ENCODE measurements at places on chromosomes 7 and 10.

- no peak for DNase-seq
Measured at GRCh38 chr7:156015237-156016020, 203.2 kb upstream of the SHH start.

GRCh38 chr7:40298421-40298820, 163.6 kb downstream of the SUGCT start:
- no peak for DNase-seq

DNA sequence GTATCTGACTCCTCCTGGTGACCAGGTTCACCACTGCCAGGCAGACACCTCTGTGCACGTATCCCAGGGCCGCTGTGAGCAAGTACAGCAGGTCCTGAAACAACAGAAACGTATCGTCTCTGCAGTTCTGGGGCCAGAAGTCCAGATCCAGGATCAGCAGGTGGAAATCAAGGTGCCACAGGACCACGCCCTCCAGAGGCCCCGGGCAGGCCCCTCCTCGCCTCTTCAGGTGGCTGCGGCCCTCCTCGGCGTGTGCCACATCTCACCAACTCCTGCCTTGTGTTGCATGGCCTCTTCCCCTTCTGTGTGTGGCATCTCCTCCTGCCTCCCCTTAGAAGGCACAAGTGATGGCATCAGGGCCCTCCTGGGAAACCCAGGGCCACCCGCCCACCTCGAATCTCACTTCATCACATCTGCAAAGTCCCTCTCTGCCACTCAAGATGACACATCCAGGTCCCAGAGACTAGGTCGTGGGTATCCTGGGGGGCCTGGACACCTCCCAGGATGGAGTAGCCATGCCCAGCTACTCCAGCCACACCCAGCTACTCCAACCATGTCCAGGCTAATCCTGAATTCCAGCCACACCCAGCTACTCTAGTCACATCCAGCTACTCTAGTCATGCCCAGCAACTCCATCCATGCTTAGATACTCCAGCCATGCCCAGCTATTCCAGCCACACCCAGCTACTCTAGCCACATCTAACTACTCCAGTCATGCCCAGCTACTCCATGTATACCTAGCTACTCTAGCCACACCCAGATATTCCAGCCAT, 52.6 kb upstream of the DNAAF5 start:
- no peak for DNase-seq

- no peak for DNase-seq
Measured at GRCh38 chr10:60098677-60099601, 192.6 kb upstream of the CCDC6 start.

- DNase-seq = no peak
Measured at GRCh38 chr7:68904630-68905029, 693.6 kb upstream of the AUTS2 start.

DNA sequence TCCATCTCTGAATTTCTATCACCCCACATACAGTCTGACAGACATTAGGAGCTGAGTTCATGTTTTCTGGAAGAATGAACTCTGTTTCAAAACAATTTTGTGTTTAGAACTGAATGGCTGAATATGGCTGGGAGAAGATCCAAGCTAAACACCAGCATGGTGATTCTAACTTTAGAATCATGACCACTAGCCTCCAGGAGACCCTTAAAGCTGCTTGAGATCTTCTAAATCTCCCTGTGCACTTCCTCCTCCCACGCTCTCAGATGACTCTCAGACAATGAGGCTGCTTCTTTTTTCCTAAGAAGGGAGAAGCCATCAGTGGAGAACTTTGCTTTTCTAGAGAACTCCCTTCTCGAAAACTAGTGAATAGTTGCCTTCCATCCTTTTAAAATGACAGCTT, 711.2 kb downstream of the GRID1 start:
- no peak for DNase-seq

DNA sequence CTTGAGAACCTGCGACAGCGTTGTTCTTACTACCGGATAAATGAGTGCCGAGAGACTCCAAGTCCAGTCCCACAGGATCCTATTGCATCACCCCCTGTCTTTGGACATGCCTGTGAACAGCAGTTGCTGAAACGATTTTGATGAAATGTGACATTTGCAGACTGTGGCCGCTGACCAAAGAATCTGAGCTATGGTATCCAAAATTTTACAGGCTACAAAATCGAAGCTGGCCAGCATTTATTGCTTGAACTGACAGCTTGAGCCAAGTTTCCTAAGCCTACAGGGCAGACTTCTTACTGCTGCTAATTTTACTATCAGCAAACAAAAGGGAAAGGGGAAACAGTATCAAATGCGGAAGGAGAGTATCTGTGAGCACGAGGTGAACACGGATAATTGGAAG, 12.1 kb upstream of the NPVF start:
- DNase-seq = no peak

GRCh38 chr7:112782498-112782897, 7.7 kb downstream of the TMEM168 start:
- DNase-seq = peak; percentile 39

DNA sequence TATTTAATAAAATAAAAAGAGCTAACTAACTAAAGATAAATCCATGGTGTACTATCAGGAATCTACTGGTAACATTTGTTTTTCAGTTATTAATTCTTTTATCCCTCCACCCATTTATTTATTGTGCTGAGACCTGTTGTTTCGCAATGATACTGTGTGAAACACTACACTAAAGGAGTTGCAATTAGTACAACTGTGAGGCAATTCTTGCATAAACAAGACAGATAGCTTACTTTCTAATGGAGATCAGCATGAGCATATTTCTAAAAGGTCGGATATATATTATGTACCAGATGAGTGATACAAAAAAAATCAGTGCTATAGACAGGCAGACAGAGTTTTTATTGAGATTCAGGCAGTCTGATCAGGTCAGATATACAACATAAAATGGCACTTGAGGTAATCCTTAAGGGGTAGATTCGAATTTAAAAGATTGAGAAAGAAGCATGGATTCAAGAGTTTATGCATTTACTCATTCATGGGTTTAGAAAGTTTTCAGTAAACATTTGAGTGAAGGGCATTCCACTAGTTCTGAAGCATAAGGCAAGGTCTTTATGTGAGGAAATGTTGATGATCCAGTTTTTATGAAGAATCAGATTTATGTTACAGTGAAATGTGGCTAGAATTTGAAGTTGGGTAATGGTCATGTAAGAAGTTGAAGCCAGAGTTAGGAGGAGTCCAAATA, 147.6 kb downstream of the POLR1F start:
- no peak for DNase-seq

- no peak for DNase-seq
Measured at GRCh38 chr10:99930731-99931550, 78.8 kb downstream of the DNMBP start.

GRCh38 chr7:148584154-148584827, 6.3 kb upstream of the C7orf33 start:
- peak; percentile 40 for DNase-seq

DNA sequence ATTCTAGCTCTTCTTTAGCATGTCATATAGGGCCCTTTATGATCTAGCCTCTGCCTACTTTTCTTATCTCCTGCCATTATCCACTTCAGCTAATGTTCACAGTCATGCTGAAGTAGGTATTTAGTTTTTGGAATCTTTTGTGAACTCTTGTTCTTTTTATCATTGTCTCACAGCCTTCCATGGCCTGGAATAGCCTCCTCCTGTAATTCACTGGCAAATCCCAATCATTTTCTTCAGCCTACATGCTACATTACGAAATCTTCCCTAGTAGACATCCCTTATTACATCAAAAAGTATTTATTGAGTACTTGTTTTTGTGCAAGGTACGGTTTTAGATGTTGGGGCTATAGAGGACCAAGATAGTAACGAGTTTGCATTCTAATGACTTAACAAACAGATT, 3.4 kb upstream of the KIF20B start:
- no peak for DNase-seq

- DNase-seq = no peak
Measured at GRCh38 chr10:61992059-61992460, 90.6 kb downstream of the ARID5B start.

All from T-helper 2 cell treated with Interferon-gamma antibody and Interleukin-4, amounts not matched to agents 5 μg/mL and 100 μg/mL, for 36 hours (primary cell).